Left ventricle myocardium inferior (tissue), 1 donor: ENCODE measurements at places on chromosomes 11 and 22. TPM values are rescaled to one million over a fixed set of nuclear protein-coding genes. Genes with fewer than 3 reads are reported as not detected.
A peak's percentile ranks its signal among the peaks of the same experiment; 100 is the strongest.

- H3K27ac ChIP-seq = no peak overlapping the region
- H3K27me3 ChIP-seq = no peaks in the 10 kb centered on the region
- DNase-seq = no peak
Measured at GRCh38 chr11:106642331-106642730, 375.9 kb downstream of the GUCY1A2 start.

DNA sequence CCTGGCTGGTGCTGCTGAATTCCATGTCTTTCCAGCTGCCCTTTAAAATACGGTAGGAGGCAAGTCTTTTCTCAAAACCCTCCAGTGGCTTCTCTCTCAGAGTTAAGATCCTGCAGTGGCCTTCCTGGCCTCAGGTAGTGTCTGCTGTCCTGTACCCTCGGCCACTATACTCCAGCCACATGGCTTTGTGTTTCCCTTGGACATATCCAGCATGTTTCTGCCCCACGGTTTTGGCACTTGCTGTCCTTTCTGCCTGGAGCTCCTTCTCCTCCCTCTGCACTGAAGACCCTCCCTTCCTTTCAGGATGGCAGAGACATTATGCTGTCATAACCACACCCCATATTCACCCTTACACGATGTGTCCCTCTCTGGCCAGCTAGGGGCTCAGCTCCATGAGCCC, 76.5 kb upstream of the B3GAT1 start:
- H3K4me3 ChIP-seq = no peak overlapping the region
- no peak for DNase-seq
- no peaks in the 10 kb centered on the region for H3K36me3 ChIP-seq
- peaks cover 53% of the 10 kb centered on the region for H3K27me3 ChIP-seq
- no peaks in the 10 kb centered on the region for H3K4me1 ChIP-seq

Gene MN1
- total RNA-seq = 7.7 TPM

- H3K27me3 ChIP-seq = no peaks in the 10 kb centered on the region
- H3K27ac ChIP-seq = no peak overlapping the region
- no peak overlapping the region for H3K4me3 ChIP-seq
- H3K4me1 ChIP-seq = no peaks in the 10 kb centered on the region
- no peak for DNase-seq
- H3K36me3 ChIP-seq = no peaks in the 10 kb centered on the region
Measured at GRCh38 chr11:94330789-94331188, 26.4 kb downstream of the IZUMO1R start.

Gene CELSR1
- 8.9 TPM for total RNA-seq

DNA sequence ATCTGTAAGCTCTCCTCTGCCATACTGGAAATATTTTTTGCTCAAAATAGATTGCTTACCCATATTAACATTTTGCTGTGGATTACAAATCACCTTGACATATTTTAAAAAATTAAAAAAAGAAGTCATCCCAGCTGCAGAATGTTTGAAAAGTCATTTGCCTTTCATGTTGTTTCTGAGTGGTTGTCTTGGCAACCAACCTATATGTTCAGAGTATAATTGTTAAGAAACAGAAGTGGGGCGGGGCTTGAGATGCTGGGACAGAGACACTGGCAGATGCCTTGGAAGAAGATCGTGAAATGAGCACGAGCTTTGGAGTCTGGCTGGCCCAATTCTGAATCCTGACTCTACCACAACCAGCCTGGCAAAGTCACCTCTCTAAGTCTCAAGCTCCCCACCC, 348.2 kb downstream of the LARGE1 start:
- no peak overlapping the region for H3K4me3 ChIP-seq
- H3K4me1 ChIP-seq = peaks cover 46% of the 10 kb centered on the region
- no peaks in the 10 kb centered on the region for H3K27me3 ChIP-seq
- H3K27ac ChIP-seq = no peak overlapping the region
- no peak for DNase-seq
- no peaks in the 10 kb centered on the region for H3K36me3 ChIP-seq

DNA sequence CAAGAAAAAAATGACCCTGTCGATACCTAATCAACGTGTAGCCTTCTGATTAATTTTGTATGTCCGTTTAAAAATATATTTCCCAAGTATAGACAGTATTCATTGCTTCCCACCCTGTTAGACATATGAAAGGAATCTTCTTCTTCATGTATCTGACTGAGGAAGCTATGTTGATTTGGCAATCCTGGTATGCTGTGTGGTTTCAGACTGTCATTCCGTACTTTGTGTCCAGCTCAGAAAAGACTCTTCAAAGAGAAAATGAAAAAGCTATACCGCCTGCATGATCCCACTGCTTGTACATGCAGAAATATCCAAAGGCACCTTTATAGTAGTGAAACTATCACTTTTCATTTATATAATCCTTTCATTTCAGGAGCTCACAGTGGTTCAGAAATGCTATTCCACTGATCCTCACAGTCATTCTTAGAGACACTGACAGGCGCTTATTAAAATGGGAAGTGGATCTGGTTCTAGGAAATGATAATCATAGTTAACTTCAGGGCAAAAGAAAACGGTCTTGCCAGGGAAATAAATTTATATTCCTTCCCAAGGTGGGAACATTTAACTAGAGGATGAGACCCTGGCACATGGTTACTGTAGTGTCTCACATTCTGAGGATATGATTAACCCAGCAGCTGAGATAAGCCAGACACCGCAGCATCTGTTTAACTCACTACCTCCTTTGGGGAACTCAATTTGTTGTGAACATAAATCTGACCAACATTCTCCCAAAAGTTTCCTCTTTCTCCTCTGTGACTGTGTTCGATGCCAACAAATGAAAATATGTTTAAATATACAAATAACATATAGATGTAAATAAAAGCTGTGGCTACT, 599.2 kb upstream of the LUZP2 start:
- no peaks in the 10 kb centered on the region for H3K36me3 ChIP-seq
- H3K4me1 ChIP-seq = no peaks in the 10 kb centered on the region
- H3K27me3 ChIP-seq = no peaks in the 10 kb centered on the region
- no peak for DNase-seq
- no peak overlapping the region for H3K4me3 ChIP-seq
- no peak overlapping the region for H3K27ac ChIP-seq

DNA sequence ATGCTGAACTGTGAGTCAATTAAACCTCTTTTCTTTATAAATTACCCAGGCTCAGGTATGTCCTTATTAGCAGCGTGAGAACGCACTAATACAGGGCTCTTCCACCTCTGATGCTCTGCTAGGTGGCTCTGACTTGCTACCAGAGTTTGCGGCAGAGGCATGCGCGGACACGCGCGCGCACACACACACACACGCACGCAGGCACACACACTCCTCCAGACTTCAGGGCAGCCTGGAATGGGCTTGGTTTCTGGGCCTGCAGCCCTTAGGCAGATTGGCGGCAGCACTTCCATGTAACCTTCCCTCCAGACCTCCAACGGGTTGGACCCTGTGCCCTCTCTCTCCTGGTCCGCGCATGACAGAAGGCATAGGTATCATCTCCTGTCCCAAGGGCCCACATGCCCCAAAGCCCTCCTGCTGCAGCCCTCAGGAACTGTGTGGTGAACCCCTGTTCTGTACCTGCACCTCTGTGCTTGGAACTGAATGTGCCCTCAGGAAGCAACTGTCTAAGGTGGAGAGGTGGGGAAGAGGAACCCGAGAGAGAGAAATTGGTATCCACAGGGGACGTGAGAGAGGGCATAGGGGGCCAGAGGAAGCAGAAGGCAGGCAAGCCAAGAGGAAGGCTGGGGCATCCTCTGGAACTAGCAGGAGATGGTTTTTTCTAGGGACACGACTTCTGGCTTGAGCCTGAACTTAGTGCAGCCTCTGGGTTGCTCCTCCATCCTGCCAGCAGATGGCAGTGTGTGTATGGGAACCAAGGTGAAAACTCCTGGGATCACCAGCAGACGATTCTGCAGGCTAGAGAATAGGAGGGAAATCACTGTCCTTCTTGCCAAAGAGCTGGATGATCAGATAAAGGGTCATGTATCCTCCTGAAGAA, 23.4 kb upstream of the RIC3 start:
- peak; percentile 46 for DNase-seq
- peaks cover 54% of the 10 kb centered on the region for H3K27me3 ChIP-seq
- H3K27ac ChIP-seq = no peak overlapping the region
- H3K4me3 ChIP-seq = no peak overlapping the region
- H3K4me1 ChIP-seq = no peaks in the 10 kb centered on the region

DNA sequence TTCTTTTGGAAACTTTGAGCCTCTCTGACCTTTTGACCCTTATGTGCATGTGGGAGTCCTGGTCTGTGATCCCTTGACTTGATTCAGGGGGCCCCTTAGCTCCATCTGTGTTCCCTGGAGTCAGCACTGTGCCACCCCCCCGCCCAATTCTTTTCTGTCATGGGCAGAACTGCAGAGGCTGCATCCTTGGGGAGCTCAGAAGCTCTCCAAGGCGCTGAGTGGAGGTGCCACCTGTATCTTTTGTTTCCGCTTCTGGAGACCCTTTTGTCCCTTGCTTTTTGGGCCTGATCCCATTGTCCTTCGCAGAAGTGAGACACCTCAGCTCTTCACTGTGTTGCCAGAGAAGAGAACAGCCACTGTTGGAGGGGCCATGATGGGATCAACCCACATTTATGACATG, 2.4 kb upstream of the PACS1 start:
- no peak overlapping the region for H3K4me3 ChIP-seq
- H3K27ac ChIP-seq = peak overlapping the region; percentile 94
- H3K36me3 ChIP-seq = peaks cover 64% of the 10 kb centered on the region
- DNase-seq = no peak
- no peaks in the 10 kb centered on the region for H3K27me3 ChIP-seq

- H3K27ac ChIP-seq = no peak overlapping the region
- H3K4me3 ChIP-seq = no peak overlapping the region
- no peaks in the 10 kb centered on the region for H3K27me3 ChIP-seq
- no peaks in the 10 kb centered on the region for H3K36me3 ChIP-seq
- H3K4me1 ChIP-seq = no peaks in the 10 kb centered on the region
Measured at GRCh38 chr11:21909145-21909544, 283.7 kb upstream of the ANO5 start.

- peaks cover 48% of the 10 kb centered on the region for H3K27me3 ChIP-seq
- H3K27ac ChIP-seq = no peak overlapping the region
- H3K4me3 ChIP-seq = no peak overlapping the region
- no peaks in the 10 kb centered on the region for H3K36me3 ChIP-seq
- no peaks in the 10 kb centered on the region for H3K4me1 ChIP-seq
Measured at GRCh38 chr22:19641254-19641982, 72.9 kb upstream of the SEPTIN5 start.

- H3K27ac ChIP-seq = peak overlapping the region; percentile 95
- no peaks in the 10 kb centered on the region for H3K36me3 ChIP-seq
- peaks cover 58% of the 10 kb centered on the region for H3K4me1 ChIP-seq
- peak; percentile 56 for DNase-seq
Measured at GRCh38 chr22:19522190-19522880, 1.9 kb downstream of the CLDN5 start.

Gene KIF18A
- 0.25 TPM for total RNA-seq

Gene ACR
- total RNA-seq = 0.30 TPM

Gene PYGM
- total RNA-seq = 89.5 TPM

DNA sequence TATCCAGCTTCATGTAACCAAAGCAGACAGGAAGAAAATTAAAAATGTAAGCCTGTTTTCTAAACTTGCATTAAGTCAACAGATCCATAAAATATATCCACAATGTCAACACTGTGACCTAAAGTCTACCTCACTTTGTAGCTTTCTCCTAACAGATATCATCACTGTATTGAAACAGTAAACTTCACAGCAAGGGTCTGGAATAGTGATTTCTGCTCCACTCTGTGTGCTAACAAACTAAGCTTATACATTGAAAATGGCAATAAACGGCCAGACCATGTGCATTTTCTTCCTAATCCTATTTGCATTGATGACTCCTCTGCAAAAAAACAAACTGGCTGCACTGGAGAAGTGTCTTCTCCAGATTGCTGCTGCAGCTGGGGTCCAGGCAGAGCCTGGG, 26.8 kb downstream of the CADM1 start:
- H3K4me3 ChIP-seq = no peak overlapping the region
- DNase-seq = no peak
- no peaks in the 10 kb centered on the region for H3K27me3 ChIP-seq
- no peak overlapping the region for H3K27ac ChIP-seq
- no peaks in the 10 kb centered on the region for H3K4me1 ChIP-seq
- H3K36me3 ChIP-seq = no peaks in the 10 kb centered on the region

DNA sequence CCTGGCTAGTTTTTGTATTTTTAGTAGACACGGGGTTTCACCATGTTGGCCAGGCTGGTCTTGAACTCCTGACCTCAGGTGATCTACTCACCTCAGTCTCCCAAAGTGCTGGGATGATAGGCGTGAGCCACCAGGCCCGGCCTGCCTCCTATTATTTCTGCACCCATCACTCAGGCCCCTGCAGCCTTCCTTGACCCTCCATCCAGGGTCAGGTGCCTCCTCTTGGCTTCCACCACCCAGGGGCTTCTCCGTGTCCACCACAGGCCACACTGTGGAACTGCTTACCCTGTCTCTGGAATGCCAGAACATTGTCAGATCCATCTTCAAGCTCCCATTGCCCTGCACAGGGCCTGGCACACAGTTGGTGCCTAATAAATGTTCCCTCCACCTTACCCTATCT, 75.4 kb upstream of the RTL6 start:
- H3K4me1 ChIP-seq = peaks cover 25% of the 10 kb centered on the region
- no peak for DNase-seq
- H3K27me3 ChIP-seq = peaks cover 24% of the 10 kb centered on the region
- H3K36me3 ChIP-seq = no peaks in the 10 kb centered on the region

Gene CD3D
- total RNA-seq = not detected

Gene MRE11
- 7.3 TPM for total RNA-seq
